Lung (tissue), 17 donors: ENCODE measurements at places on chromosomes 3 and 15. TPM values are rescaled to one million over a fixed set of nuclear protein-coding genes. Genes with fewer than 3 reads are reported as not detected.
A peak's percentile ranks its signal among the peaks of the same experiment; 100 is the strongest.

DNA sequence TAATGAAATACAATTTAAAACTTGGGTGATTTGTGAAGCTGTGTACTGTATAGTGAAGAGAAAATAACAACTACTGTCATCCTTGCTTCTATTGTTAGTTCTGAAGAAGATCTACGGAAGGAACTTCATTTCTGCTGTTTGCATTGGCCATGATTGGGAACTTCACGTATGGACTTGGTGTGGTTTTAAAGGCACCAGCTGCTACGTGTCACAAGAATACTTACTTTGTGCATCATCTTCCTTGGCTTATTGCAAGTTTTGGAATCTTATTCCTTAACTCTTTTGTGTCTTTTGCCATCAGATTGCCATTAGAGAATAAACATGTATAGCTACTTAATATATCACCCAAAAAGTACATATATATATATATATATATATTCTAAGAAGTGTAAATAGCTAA lies 75.0 kb upstream of the VEPH1 start:
- no peaks in the 10 kb centered on the region for H3K36me3 ChIP-seq
- H3K27ac ChIP-seq: no peak overlapping the region
- DNase-seq: peak; percentile 59
- H3K4me1 ChIP-seq: no peaks in the 10 kb centered on the region

- no peaks in the 10 kb centered on the region for H3K36me3 ChIP-seq
- H3K4me3 ChIP-seq: no peak overlapping the region
- no peaks in the 10 kb centered on the region for H3K4me1 ChIP-seq
- no peak overlapping the region for H3K27ac ChIP-seq
Measured at GRCh38 chr3:139199421-139200010, 144.3 kb upstream of the MRPS22 start.

The OSBPL10 gene
- 21.1 TPM for total RNA-seq

- no peak overlapping the region for H3K4me3 ChIP-seq
- DNase-seq: no peak
- H3K27ac ChIP-seq: no peak overlapping the region
- no peaks in the 10 kb centered on the region for H3K36me3 ChIP-seq
Measured at GRCh38 chr15:41502795-41503668, 9.4 kb downstream of the ITPKA start.

DNA sequence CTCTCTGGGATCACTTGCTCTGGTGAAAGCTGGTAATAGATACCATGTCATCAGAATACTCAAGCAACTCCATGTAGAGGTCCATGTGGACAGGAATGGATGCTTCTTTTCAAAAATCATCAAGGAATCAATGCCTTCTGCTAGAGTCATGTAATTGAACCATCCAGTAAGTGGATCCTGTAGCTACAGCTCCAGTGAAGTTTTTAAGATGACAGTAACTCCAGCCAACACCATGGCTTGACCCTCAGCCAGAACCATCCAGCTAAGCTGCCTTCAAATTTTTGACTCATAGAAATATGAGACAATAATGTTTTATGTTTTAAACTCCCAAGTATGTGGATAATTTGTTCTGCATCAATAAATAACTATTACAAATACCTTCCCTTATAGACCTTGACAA lies 923.7 kb downstream of the EPHA3 start:
- H3K4me3 ChIP-seq: no peak overlapping the region
- no peaks in the 10 kb centered on the region for H3K36me3 ChIP-seq
- no peak overlapping the region for H3K27ac ChIP-seq
- H3K27me3 ChIP-seq: no peaks in the 10 kb centered on the region
- DNase-seq: no peak
- H3K4me1 ChIP-seq: no peaks in the 10 kb centered on the region

The C3orf70 gene
- 4.9 TPM for total RNA-seq

The SLITRK3 gene
- 0.68 TPM for total RNA-seq

GRCh38 chr15:90675464-90675863 lies 41.7 kb upstream of the BLM start:
- DNase-seq: no peak
- no peaks in the 10 kb centered on the region for H3K27me3 ChIP-seq
- no peak overlapping the region for H3K27ac ChIP-seq
- no peak overlapping the region for H3K4me3 ChIP-seq

GRCh38 chr15:98804057-98804380 lies 155.7 kb downstream of the IGF1R start:
- DNase-seq: peak; percentile 55
- H3K27ac ChIP-seq: no peak overlapping the region
- H3K4me1 ChIP-seq: peaks cover 60% of the 10 kb centered on the region
- H3K27me3 ChIP-seq: no peaks in the 10 kb centered on the region
- H3K36me3 ChIP-seq: no peaks in the 10 kb centered on the region

The NANOGP8 gene
- total RNA-seq: 0.88 TPM

- H3K36me3 ChIP-seq: no peaks in the 10 kb centered on the region
- H3K27ac ChIP-seq: no peak overlapping the region
- no peak overlapping the region for H3K4me3 ChIP-seq
- no peaks in the 10 kb centered on the region for H3K27me3 ChIP-seq
Measured at GRCh38 chr15:73941044-73941443, 14.8 kb downstream of the LOXL1 start.

The TRIM71 gene
- total RNA-seq: 9.9 TPM

The AP3S2 gene
- 30.2 TPM for total RNA-seq

DNA sequence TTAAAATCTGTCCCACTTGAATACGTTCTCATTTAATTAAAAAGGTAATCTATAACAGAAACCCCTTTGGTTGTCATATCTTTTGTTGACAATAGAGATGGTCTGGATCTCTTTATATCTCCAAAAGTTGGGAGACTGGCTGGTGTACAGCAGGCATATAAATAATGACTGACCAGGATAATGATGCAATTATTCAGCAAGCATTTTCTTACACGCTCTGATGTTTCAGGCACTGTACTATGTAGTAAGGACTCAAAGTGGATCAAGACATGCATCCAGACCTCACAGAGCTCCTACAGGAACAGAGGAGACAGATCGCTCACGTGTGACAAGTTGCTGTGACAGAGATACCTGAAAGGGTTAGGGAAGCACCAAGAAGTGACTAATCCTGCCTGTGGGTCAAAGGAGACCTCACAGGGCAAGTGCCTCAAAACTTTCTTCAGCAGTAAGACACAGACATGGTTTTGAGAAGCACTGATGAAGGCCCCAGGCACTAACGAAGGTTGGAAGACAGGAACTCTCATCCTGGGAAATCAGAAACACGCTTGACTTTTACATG lies 25.7 kb downstream of the VPS39 start:
- no peaks in the 10 kb centered on the region for H3K4me1 ChIP-seq
- no peak overlapping the region for H3K4me3 ChIP-seq
- no peak for DNase-seq
- peaks cover 33% of the 10 kb centered on the region for H3K36me3 ChIP-seq
- no peak overlapping the region for H3K27ac ChIP-seq
- no peaks in the 10 kb centered on the region for H3K27me3 ChIP-seq

The GP5 gene
- 1.1 TPM for total RNA-seq

The MYD88 gene
- total RNA-seq: 35.4 TPM

The SLC28A2 gene
- 0.28 TPM for total RNA-seq

The HHATL gene
- total RNA-seq: 0.65 TPM

- no peak within 1 kb of the TSS for H3K4me3 ChIP-seq
- peaks cover 3% of the 10 kb centered on the region for H3K4me1 ChIP-seq
- no peak for DNase-seq
- no peaks in the 10 kb centered on the region for H3K27me3 ChIP-seq
- H3K27ac ChIP-seq: no peak within 1 kb of the TSS
Measured at GRCh38 chr3:10992017-10992942, at the start of gene SLC6A1. Gene SLC6A1 (plus strand): TSS chr3:10992748. CDS start chr3:11017212, 24,464 bp downstream.

DNA sequence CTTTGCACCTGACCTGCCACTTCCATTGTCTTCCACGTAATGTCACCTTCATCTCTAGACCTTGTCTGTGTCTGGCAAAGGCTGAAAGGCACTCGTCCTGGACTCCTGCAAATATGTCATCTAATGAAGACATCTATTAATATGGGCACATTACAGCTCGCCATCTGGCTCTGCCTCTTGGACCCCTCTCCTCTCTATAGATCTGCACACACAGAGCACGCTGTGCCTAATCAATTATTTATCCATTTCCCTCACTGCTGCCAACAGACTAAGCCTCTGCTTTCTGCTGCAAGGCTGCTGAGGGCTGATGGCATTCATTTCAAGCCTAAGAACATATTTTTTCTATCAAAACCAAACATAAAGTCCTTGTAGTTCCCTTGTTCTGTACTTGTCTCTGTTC lies 573.0 kb downstream of the TUSC7 start:
- no peak overlapping the region for H3K27ac ChIP-seq
- no peaks in the 10 kb centered on the region for H3K4me1 ChIP-seq
- DNase-seq: no peak
- no peaks in the 10 kb centered on the region for H3K27me3 ChIP-seq
- no peaks in the 10 kb centered on the region for H3K36me3 ChIP-seq
- H3K4me3 ChIP-seq: no peak overlapping the region

GRCh38 chr3:190081389-190081788 lies 39.3 kb downstream of the P3H2 start:
- no peak overlapping the region for H3K27ac ChIP-seq
- no peaks in the 10 kb centered on the region for H3K36me3 ChIP-seq
- H3K4me1 ChIP-seq: no peaks in the 10 kb centered on the region
- no peak for DNase-seq

- H3K4me1 ChIP-seq: no peaks in the 10 kb centered on the region
- no peak overlapping the region for H3K4me3 ChIP-seq
- H3K27me3 ChIP-seq: no peaks in the 10 kb centered on the region
Measured at GRCh38 chr3:9659849-9660248, 10.5 kb downstream of the MTMR14 start.

The CORO2B gene
- 5.9 TPM for total RNA-seq

GRCh38 chr3:58666683-58667082 lies at the start of gene FAM3D:
Gene FAM3D (minus strand): TSS chr3:58666774. CDS start chr3:58655563, 11,211 bp downstream.
- peak; percentile 51 for DNase-seq
- H3K27ac ChIP-seq: no peak within 1 kb of the TSS
- H3K36me3 ChIP-seq: no peaks in the 10 kb centered on the region
- no peak within 1 kb of the TSS for H3K4me3 ChIP-seq
- peaks cover 11% of the 10 kb centered on the region for H3K4me1 ChIP-seq

The STRA6 gene
- 2.6 TPM for total RNA-seq

DNA sequence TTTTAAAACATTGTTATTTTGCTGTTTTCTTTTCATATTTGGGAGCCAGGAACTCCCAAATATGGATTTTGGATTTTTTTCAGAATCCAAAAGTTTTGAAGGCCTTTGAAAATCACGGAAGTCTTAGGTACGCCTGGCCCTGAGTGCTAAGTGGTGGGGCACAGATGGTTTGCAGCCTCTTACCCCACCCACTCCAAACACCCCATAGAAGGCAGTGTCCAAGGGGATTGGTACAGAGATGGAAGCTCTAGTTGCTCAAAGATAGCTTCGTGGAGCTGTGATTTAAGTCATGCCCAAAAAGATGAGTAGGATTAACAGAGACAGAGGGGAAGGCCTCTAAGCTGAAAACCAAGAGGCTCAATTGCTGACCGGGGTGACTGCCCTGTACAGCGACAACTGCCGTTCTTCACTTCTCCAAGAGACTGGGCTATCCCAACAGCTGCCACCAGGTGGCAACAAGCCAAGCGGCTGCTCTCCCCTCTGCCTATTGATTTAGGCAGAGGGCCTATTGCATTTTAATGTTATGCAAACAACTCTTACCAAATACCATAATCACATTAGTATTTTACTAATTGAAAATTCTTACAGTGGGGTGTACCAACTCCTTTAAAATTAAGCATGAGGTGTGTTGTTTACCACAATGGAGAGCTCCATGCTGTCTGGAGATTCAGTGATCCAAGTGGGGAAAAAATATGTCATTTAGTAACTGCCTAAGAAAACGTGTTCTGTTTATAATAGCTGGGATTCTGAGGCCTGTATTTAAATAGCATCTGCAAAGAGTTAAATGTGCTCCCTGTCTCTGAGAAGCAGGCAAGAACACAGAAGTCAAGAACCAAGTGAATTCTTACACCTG lies 64.0 kb upstream of the C15orf61 start:
- peak; percentile 82 for DNase-seq
- no peaks in the 10 kb centered on the region for H3K36me3 ChIP-seq
- H3K4me1 ChIP-seq: peaks cover 11% of the 10 kb centered on the region
- no peak overlapping the region for H3K27ac ChIP-seq
- H3K4me3 ChIP-seq: no peak overlapping the region
- H3K27me3 ChIP-seq: peaks cover 52% of the 10 kb centered on the region

The FOXB1 gene
- total RNA-seq: not detected

The DPPA2 gene
- not detected for total RNA-seq

The ROBO1 gene
- total RNA-seq: 26.7 TPM

The GPR160 gene
- 23.3 TPM for total RNA-seq

DNA sequence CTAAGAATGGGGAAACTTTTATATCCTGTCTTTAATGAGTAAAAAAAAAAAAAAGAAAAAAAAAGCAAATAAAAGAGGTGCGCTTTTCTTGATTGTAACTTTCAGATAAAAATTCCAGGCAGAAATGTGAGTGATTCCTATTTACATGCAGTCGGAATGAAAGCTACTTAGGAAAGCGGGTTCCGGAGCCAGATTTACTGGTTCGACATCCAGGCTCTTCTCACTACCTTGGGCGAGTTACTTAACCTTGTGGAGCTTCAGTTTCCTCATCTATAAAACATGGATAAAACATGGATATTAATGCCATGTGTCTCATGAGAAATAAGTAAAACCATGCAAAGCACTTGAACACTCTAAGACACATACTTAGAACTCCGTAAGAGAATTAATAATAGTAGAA lies 169.2 kb downstream of the TP63 start:
- H3K36me3 ChIP-seq: no peaks in the 10 kb centered on the region
- no peak overlapping the region for H3K27ac ChIP-seq
- no peak overlapping the region for H3K4me3 ChIP-seq

GRCh38 chr15:42672444-42672843 lies 64.5 kb downstream of the CDAN1 start:
- DNase-seq: no peak
- peaks cover 20% of the 10 kb centered on the region for H3K36me3 ChIP-seq
- H3K4me1 ChIP-seq: no peaks in the 10 kb centered on the region
- H3K4me3 ChIP-seq: no peak overlapping the region

The DPPA4 gene
- total RNA-seq: 0.58 TPM

DNA sequence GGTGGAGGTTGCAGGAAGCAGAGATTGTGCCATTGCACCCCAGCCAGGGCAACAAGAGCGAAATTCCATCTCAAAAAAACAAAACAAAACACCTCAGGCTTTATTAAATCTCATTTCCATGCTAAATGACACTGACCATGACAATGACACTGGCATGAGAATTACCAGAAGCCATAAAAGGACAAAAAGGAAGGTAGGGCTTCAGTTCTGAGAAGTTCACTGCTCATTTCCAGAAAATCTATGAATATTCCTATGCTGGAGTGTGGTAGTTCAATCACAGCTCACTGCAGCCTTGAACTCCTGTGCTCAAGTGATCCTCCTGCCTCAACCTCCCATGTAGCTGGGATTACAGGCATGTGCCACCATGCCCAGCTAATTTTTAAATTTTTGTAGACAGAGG lies 44.7 kb downstream of the PCNP start:
- H3K4me1 ChIP-seq: no peaks in the 10 kb centered on the region
- DNase-seq: no peak
- no peak overlapping the region for H3K27ac ChIP-seq
- no peaks in the 10 kb centered on the region for H3K27me3 ChIP-seq
- no peak overlapping the region for H3K4me3 ChIP-seq

The FYTTD1 gene
- total RNA-seq: 40.7 TPM

The KCNAB1 gene
- total RNA-seq: 0.82 TPM
